ENCODE measurements at places on chromosomes 12 and 14. TPM values are rescaled to one million over a fixed set of nuclear protein-coding genes. Genes with fewer than 3 reads are reported as not detected.
A peak's percentile ranks its signal among the peaks of the same experiment; 100 is the strongest.

DNA sequence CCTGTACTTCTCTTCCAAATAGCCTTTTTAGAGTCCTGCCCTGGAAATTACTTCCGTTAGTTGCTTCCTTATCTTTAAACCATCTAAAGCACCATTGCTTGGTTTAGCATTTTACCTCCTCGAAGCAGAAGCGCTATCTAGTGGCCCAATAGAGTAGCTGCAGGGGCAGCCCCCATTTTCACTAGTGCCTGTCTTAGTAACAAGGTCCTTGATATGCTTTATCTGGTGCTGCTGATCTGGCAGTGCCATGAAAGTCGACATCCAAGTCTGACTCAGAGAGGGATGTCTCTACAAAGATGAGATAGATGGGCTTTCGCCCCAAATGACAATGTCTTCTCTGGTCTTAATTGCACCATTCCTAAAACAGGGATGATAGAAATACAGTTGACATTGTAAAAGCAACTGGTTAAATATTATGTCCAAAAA, 25.0 kb upstream of the CIT start:
- peak; percentile 88 for DNase-seq

The LMO3 gene
- total RNA-seq, result not detected

The SERPINA12 gene
- total RNA-seq, result not detected

GRCh38 chr12:47222520-47223030, 142.8 kb upstream of the AMIGO2 start:
- no peak for DNase-seq

DNA sequence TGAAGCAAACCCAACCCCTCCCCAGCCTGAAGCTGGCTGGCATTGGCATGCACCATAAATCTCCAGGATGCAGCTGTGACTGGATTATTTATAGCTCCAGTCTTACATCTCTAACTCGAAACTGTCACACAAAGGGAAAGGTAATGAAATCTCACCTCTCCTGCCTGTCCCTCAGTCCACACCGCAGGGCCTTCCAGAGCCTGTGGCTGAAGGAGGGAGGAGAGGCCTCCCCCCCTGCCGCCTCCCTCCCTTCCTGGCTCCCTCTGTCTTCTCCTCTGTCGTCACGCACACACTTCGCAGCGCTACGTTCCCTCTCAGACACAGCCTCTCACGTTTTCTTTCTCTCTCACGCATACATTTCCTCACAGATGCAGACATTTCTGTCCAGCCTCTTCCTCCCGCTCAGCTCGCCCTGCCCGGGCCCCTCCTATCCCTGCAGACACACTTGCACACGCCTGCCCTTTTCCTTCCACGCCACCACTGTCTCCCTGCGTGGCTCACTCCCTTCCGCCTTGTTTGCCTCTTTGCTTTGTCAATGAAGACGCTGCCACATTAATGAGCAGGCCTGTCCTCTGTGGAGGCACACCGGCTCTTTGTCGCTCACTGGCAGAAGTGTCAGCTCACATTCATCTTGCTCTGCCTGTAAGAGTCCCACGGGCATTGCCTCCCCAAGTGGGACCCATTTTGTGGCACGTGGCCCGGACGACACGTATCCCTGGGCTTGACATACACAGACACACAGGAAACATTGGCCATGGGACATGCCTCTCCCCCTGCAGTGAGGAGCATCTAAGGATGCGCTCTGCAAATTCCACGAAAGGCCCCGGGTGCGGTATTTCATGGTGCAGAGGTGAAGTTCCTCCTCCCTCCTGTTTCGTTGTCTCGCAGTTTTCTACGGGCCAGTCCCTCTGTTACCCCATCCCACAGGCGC, 27.9 kb downstream of the IRF2BPL start:
- no peak for DNase-seq

The RGS6 gene
- 3.1 TPM for total RNA-seq

Measured in activated CD8-positive, alpha-beta memory T cell treated with anti-CD3 and anti-CD28 coated beads, Interleukin-2, amount 10 ng/mL, durations not matched to agents 7 days and 5 days (primary cell).